ENCODE measurements at places on chromosomes 2 and 18. TPM values are rescaled to one million over a fixed set of nuclear protein-coding genes. Genes with fewer than 3 reads are reported as not detected.

DNA sequence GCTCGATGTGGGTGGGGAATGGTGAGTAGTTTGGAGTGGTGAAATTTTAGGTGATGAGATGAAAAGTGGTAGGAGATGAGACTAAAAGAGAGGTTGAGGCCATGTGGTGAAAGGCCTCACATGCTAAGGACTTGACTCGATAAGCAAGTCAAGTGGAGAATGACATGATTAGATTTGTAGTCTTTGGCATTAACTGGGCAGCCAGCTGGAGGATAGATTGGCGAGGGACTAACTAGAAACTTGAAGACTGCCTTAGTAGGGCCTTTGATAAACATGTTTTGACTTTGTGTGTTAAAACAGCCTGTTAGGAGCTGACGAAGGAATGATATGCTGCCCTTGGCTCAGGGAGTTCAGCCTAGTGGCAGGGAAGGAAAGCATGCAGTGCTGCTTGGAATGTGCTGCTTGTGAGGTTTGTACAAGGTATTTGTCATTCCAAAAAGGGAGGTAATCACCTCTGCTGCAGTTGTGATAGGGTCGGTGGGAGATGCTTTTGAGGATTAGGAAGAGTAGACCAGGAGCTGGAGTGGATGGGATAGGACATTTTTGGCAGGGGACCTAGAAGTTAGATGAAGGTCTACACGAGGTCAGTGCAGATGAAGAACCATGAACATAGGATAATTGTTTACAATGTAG lies 22.0 kb downstream of the PHLPP1 start:
- DNase-seq = no peak

DYNAP gene
- not detected for total RNA-seq

- peak; percentile 89 for DNase-seq
These were observed 27.9 kb downstream of the FABP1 start for GRCh38 chr2:88099798-88100488.

GAL3ST2 gene
- not detected for total RNA-seq

- DNase-seq = peak; percentile 72
These were observed 198.5 kb downstream of the LOXHD1 start for GRCh38 chr18:46458472-46458871.

DNA sequence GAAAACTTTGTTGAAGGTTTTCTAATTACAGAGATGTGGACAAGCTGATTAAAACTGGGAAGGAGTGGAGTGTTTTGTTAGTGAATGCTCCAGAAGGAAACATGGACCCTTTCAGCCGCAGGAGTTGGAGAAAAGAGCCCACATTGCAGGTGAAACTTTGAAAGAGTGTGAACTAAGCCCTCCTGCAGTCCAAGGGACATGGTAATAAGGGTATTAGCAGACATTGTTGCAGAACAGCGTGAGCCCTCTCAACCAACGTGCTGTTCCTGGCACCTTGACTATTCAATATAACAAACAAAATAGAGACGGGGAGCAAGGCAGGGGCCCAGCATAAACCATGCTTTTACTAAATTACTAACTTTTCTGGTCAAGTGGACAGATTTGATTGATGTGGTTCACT lies 122.7 kb downstream of the EPHA4 start:
- DNase-seq = no peak

DNA sequence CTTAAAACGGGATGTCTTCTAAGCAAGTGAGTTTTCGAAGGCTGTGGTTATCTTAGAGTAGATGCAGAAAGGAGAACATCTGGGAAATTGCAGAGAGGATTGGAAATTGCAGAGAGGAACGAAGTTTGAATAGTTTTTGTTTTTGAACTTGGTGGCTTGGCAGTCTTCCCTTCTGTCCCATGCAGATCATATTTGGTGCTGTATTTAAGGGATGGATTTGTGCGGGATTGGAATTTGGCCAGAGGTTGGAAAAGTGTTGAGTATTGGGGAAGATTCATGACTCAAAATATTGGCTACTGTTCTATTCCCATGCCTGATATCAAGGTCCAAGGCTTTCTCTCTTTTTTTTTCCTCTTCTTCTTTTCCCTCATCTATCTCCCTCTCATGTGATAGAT lies 18.2 kb downstream of the PTPRM start:
- no peak for DNase-seq
